Midbrain (tissue), 1 donor: ENCODE measurements at places on chromosomes 5 and 9.

DNA sequence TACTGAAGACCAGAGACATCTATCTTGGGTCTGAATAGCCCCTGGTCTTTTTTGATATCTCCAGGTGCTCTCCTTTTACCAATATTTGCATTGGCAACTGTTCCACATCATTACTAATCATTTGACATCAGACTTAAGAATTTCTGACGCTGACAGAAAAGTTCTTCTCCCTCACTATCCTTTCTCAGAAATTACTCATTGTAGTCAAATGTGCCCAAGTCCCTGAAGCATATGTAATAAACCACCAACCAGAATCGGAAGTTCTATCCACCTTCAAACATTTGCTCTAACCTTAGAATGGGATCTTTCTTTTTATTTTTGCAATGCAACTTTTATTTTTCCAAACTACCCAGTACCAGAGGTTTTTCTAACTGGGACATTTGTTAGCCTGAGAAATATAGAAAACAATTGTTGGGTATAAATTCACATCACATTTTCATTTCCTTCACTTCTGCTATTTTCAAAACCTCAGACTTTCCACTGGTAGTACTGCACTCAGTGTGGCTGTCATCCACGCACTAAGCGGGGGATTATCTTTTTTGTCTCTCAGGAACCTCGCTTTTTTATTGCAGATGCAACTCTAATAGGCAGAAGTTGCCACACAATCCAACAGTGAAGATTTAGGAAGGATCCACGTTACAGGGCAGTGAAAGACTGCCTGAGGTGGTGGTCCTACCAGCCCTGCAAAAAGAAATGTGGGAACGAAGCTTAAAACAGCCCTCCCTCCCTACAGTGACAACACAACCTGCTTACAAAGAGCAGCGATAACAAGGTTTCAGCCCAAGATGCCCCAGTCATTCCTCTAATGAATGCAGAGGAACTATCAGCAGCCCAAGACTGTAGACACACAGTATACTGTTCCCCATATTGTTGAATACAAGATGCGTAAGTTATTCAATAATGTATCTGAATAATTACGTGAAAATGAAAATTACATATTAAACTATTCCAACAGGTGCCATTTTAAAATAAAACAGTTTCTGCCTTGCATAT, 201.2 kb downstream of the EBF1 start:
- DNase-seq = no peak

DNA sequence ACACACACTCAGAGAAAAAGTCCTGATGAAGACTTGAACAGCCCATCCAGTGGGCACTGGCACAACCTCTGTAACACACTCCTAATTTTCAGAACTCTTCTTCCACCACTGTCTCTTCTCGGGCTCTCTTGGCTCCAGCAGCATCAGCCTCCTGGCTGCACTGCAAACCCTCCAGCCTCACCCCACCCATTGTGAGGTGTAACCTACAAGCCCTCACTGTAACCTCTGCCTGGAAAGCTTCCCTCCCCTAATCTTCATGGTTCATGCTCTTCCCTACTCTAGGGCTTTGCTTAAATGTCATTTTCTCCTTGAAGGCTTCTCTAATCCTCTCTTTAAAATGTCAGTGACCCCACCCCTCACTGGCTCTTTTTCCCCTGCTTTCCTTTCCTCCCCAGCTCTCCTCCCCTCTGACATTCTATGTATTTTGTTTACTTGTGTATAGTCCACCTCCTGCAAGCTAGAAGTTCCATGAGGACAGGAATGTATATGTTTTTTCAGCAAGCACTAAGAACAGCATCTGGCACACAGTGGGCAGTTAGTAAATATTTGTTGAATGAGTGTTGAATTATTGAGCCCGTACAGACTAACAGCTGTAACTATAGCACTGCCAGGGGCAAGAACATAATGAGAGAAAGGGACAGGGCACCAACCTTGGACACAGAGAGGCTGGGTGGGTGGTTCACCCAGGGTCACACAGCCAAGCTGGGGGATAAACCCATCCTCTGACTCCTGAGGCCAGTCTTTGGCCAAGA, 76.4 kb downstream of the ESM1 start:
- no peak for DNase-seq

- no peak for DNase-seq
Measured at GRCh38 chr5:91212714-91213092, 170.4 kb downstream of the ARRDC3 start.

DNA sequence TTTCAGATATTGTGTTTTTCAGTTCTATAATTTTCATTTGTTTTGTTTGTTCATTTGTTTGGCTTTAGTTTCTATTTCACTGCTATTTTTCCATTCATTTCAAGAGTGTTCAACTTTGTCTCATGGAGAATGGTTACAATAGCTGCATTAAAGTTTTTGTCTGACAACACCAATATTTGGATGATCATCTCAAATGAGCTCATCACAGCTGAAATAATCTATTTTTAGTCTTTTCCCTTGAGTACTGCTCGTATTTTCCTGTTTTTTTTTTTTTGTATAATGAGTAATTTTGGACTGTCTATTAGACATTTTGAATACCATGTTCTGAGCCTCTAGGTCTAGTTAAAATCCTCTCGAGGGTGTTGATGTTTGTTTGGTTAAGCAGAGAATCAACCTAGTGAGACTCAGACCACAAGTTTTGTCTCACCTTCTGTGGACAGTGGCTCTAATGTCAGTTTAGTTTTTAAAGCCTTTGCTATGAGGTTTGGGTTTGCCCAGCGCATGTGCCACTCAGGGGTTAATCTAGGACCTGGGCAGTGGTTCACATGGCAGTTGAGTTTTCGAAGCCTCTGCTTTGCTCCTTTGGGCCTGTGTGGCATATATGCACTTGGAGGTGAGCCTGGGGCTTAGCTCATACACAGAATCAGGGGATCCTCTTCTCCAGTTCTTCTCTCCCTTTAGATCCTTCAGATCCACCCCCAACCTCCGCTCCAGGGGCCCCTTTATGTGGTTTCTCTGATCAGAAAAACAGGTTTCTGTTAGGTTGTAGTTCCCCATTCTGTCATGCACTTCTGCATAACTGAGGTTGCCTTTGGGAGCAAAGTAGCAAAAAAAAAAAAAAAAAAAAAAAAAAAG, 79.8 kb downstream of the ARSB start:
- no peak for DNase-seq

DNA sequence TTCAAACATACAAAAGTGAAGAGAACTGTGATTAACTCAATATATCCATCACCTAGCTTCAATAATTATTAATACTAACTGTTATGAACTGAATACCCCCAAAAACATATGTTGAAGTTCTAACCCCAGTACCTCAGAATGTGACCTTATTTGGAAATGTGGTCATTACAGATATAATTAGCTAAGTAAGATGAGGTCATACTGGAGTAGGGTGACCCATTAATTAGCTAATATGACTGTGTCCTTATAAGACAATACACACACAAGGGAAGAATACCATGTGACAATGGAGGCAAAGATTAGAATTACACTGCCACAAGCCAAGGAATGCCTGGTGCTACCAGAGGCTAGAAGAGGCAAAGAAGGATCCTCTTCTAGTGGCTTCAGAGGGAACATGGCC, 7.8 kb downstream of the RRAGA start:
- DNase-seq = no peak

- DNase-seq = no peak
Measured at GRCh38 chr5:59711310-59711709, 182.2 kb downstream of the PDE4D start.

- DNase-seq = no peak
Measured at GRCh38 chr9:111023128-111023527, 15.1 kb downstream of the LPAR1 start.

DNA sequence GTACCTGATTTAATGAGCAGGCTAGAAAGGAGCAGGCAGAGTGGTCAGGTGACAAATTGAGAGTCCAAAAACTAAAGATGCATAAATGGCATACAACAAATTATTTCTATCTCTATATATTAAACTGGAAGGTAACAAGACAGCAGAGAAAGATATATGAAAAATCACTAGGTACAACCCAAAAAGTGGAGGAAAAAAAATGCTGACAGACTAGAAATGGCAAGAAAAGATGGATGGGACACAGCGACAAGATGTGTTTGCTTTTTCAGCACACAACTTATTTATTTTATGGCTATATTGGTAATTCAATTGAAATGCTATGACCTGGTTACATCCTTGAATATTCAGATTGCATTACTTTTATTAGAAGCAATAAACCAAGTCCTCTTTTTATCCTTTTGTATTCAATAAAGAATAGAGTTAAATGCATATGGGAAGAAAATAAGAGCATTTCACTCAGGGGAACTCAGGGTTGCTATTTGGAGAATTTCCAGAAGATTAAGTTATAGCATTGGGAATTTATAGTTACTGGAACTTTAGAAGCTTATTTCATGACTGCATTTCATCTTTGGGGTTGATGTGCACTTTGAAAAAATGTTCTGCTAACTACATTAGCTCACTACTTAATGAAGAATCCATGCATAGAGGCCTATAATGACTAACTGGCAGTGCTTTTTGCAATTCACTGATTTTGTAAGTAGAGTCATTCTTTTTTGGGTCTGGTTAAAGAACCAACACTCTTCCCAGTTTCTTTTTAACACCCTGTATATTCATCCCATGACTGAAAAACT, 566.6 kb upstream of the TUSC1 start:
- DNase-seq = no peak

DNA sequence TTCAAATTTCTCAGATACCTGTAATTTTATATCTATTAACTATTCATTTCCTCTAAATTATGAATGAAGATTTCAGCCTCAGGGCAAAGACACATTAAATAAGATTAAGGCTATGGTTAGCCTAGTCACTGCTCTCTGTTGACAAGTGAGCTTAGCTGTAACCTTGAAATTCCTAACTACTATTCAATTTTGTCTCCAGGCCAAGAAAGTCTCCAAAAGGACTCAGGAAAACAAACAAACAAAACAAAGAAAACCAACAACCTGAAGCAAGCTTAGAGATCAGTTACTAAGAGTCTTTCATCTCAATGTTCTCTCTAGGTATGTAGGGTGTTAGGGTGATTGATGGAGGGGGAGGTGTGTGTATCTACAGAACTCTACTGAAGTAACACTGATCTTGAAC, 9.6 kb upstream of the CTNNAL1 start:
- no peak for DNase-seq

- DNase-seq = no peak
Measured at GRCh38 chr9:112867275-112867991, 23.2 kb downstream of the SLC46A2 start.

DNA sequence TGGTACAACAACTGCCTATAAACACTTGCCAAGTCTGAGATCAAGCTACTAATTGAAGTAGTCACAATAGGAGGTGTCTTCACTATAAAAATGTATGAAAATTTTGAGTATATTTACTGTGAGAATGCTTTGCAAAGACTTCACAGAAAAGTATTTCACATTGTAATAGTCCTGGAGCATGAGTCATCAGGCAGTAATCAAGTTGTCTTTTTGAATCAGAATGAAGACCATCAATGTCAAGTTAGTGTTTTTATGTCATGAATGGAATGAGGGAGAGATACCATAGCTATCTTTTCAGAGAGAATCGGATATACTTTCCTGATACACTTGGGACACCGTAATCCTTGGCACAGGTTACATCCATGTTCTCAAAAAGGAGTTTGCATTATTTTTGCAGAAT, 466.9 kb upstream of the ARRDC3 start:
- DNase-seq = no peak
